Astrocyte of the spinal cord (primary cell): ENCODE measurements at places on chromosomes 1 and 21.

DNA sequence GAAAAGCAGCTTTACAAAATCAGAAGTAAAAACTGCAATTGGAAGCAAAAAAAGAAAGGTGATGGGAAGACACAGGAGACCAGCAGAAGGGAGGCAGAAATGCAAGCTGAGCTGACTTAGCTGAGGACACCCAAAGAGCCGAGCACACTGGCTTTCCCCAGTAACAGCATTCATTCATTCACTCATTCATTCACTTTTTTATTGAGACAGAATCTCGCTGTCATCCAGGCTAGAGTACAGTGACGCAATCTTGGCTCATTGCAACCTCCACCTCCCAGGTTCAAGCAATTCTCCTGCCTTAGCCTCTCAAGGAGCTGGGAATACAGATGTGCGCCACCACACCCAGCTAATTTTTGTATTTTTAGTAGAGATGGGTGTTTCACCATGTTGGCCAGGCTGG lies 8.2 kb downstream of the ANGPTL7 start:
- no peak for DNase-seq

DNA sequence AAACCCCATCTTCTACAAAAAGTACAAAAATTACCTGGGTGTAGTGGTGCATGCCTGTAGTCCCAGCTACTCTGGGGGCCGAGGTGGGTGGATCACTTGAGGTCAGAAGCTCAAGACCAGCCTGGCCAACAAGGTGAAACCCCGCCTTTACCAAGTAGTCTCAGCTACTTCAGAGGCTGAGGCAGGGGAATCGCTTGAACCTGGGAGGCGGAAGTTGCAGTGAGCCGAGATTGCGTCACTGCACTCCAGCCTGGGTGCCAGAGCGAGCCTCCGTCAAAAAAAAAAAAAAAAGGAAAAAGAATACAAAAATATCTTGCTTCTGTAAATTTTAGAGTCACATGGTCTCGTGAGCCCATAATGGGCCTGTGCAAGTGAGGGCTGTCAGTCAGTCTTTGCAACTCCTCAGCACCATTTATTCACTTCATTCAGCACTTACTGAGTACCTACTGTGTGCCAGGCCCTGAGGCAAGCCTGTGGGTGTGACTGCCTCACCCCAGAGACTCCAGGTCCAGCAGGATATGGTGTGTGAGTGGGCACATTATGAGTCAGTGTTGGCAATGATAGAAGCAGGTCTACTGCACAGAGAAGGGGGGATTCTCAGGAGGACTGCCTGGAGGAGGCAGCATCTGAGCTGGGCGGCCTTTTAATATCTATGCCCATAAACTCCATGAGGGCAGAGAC lies 46.8 kb upstream of the TARDBP start:
- no peak for DNase-seq

- DNase-seq = no peak
These were observed 137.1 kb upstream of the USP24 start for GRCh38 chr1:55352080-55352810.

GRCh38 chr1:100362821-100363466 lies 10.6 kb downstream of the CDC14A start:
- DNase-seq = peak; percentile 53

GRCh38 chr21:26365849-26366248 lies 195.3 kb upstream of the APP start:
- no peak for DNase-seq

GRCh38 chr1:48414264-48414663 lies 57.7 kb downstream of the SPATA6 start:
- DNase-seq = peak; percentile 24

DNA sequence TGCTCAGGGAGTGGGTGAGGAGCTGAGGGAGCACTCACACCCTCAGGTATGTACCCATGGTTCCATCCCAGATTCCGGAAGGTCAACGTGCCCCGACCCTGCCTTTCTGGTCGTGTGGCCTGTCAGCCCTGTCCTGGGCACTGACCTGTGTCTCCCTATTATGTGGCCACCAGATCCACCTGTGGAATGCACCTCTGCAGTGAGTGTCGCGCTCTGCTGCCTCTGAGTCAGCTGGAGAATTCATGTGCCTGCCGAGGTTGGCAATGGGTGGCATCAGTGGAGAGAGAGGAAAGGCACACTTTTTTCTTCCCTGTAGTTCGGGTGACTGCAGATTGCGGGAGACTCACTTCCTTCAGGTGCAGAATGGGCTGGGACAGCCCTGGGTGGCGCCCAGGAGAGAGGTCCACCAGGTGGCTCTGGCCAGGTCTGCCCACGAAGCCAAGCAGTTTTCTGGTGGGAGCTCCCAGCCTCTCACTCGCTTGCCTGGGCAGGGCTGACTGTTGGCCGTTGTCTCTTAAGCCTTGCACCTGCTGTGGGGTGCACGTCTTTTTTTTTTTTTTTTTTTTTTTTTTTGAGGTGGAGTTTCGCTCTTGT lies 176.1 kb upstream of the TMEM51 start:
- no peak for DNase-seq

DNA sequence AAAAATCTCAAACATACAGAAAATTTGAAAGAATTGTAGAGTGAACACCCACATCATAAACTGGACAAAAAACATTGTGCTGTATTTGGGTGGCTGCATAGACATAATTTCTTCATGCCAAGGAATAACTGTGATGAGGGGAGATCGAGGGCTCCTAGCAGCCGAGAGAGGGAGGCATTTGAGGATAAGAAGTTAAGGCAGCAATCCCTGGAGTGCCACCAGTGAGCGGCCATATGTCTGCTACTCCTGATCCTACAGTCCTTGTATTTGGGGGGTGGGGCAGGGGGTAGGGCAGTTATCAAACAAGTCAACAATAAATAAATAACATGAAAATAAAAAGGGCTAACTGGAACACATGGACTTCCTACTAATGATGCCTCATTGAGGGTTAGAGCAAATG lies 54.5 kb downstream of the ATP5PO start:
- DNase-seq = no peak

- no peak for DNase-seq
These were observed 34.0 kb downstream of the DNAI4 start for GRCh38 chr1:66890621-66891020.

DNA sequence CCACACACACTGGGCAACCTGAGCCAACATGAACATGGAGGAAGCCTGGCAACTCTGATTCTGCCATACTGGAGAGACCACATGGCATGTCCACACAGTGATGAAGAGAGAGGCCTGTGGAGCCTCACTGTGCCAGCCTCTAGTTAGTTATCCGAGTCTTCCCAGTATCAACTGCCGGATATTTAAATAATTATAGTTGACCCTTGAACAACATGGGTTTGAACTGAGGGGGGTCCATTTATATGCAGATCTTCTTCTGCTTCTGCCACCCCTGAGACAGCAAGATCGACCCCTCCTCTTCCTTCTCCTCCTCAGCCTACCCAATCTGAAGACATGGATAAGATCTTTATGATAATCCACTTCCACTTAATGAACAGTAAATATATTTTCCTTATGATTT lies 27.8 kb downstream of the DDAH1 start:
- no peak for DNase-seq

- DNase-seq = no peak
These were observed 21.4 kb upstream of the SLC9A1 start for GRCh38 chr1:27176323-27176722.
